Hippocampal formation (tissue), 2 donors: ENCODE measurements at places on chromosomes 12 and 14.

DNA sequence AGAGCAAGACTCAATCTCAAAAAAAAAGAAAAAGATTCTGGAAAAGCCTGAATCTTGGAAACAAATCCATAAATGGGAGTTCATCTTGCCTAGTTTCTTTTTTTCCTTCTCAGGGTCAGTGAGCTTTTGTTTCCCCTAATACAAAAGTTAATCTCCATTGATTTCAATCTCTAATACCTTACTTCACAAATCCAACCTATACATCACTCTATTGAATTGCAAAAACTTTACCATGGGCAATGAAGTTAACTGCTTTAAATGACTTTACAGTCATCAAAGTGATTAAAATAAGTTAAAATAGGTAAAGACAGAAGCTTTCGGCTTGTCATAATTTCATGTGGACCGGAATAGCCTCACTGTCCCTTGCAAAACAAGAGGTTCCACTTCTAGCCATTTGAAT is 1012.7 kb upstream of the SEL1L start:
- no peak for DNase-seq

- DNase-seq = no peak
Observed at GRCh38 chr14:23481979-23482822, 12.7 kb downstream of the NGDN start.

DNA sequence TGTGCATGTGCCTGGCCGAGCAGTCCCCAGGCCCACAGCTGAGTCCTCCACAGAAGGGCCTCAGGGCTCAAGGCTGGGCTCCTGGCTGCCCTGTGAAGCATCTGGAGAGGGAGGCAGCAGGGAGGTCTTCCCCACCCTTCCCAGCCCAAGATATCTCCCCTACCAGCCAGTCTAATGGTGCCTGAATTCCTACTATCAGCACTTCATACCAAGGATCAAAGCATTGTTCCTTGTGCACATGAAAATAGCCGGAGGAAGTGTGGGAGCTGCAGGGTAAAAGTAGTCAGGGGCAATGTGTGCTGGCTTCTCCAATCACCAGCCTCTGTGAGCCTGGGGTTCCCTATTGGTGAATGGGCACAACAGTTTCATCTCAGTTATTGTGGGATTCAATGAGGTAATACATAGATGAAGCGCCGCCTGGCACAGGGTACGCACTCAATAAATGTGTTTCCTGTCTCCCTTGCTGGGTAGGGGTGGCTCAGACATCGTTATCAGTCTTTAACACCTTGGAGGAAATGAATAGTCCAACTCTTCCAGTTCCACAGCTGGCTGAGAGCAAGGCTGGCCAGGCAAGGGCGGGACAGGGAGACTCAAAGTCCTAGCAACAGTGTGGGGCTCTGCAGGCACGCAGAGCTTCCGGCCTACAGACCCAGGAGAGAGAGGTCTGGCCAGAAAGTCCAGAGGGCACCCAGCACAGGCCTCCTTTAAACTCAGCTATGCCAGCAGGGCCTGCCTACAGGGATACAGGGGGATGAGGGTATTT is 39.1 kb upstream of the PNMA1 start:
- DNase-seq = no peak

GRCh38 chr12:9634177-9634803 is 26.6 kb upstream of the KLRB1 start:
- no peak for DNase-seq

DNA sequence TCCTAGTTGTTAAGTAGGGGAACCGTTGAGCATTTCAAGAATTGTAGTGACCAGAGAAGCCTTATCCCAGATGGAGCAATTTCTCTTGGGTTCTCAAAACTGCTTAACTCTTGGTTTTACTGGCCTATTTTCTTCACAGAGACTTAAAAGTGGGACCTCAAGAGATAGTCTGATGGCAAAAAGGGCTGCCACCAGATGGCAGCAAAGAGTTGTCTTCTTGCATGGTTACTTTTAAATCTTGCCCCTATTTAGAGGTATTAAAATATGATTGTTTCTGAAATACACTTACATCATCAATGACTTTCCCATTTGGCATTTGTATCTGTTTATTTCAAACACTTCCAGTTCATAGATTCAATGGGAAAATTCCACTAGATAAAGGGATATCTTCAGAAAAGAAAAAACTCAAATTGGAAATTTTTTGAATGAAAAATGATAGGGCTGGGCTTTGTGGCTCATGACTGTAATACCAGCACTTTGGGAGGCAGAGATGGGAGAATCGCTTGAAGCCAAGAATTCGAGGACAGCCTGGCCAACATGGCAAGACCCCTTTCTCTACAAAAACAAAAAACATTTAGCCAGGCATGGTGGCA is 69.9 kb upstream of the CNTN1 start:
- peak; percentile 57 for DNase-seq
